Activated naive CD4-positive, alpha-beta T cell treated with anti-CD3 and anti-CD28 coated beads, Interleukin-2, amount 50 U/mL, for 16 hours (primary cell): ENCODE measurements at places on chromosomes 2 and 18.

DNA sequence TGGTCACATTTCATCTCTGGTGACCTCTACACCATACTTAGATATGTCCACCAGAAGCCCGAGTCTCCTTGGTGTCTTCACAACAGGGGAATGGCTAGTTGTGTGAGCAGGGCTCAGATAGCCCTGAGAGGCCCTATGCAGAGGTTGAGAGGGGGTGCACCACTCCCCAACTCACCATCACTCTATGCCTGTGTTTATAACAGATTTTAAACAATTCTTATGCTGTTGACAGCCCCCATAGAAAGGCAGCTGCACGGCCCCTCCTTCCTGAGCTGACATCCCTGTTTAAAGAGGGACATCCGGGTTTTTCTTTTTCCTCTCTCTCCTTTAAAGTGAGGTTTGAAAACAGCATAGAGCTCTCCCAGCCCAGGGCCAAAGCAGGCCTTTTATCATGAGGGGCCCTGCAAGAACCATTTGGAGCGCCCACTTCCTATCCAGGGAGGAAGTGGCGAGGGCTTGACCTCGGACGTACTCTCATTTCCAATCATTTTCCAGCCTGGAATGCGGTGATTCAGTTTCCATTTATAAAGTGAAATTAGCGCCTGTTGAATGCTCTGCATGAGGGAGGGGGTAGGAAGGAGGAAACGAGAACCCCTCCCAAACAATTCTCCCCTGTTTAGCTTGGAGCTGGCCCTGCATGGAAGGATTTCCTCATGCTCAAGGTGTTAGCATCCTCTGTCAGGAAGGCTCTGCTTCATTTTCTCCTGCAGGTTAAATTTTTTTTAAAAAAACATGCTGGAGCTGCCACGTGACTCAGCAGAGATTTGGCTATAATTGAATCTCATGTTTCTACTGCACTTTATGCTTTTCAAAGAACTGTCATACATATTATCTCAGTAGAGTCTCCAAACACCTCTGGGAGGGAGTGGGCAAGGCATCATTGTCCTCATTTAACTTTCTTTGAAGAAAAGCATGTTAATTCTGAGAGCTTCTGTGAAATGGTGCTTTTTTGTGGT is 117.5 kb downstream of the DDX1 start:
- no peak for DNase-seq

DNA sequence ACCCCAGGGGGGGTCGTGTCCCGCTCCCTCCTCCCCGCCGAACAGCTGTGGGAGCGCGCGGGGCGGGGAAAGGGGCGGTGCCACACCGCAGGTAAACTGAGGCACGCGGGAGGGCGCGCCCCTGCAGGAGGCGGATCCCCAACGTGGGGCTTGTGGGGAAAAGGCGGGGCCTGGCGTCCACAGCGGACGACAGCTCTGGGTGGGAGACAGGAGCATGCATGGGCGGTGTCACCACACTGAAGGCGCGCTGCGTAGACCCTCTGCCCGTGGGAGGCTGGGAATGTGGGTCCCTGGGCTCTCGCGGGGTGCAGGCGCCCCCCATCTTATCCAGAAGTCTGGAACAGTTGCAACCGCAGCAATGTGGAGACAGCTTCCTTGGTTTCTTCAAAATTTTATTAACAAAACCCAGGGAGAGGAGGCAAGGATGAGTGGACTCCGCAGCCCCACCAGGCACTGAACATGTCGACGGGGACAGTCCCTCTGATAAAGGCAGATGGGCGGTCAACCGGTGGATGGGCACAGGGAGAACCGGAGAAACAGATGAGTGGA is 723 bp upstream of the MBD1 start:
- DNase-seq = no peak

DNA sequence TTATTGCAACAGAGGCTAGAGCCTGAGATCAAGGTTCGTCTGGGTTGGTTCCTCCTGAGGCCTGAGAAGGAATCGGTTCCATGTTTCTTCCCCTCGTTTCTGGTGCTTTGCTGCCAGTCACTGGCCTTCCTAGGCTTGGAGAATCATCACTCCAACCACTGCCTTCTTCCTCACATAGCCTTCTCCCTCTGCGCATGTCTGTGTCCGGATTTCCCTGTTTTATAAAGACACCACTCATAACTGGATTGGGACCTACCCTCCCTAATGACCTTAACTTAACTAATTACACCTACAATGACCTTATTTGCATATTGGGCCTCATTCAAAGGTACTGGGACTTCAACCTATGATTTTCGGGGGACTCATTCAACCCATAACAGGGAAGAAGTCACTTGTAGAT is 119.8 kb upstream of the CCDC68 start:
- DNase-seq = no peak

- DNase-seq = no peak
Measured at GRCh38 chr18:73318739-73319479, 451.1 kb upstream of the NETO1 start.

GRCh38 chr2:172539767-172540166 is 16.1 kb upstream of the PDK1 start:
- DNase-seq = no peak

DNA sequence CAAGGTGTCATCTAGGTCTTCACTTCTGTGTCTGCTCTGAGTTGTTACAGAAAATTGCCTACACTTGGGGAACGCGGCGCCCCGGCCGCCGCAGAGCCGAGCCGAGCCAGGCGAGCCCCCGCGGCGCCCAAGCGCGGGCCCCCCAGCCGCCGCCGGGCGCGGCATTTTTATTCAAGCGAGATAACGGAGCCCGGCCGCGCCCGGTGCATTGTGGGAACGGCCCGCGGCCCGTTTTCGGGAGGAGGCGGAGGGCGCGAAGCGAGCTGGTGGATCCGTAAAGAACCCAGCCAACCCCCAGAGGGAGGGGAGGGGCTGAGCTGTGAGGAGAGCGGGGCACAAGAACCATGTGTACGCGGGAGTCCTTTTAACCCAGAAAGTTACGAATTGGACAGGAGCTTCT is 191.8 kb downstream of the FTCDNL1 start:
- no peak for DNase-seq

DNA sequence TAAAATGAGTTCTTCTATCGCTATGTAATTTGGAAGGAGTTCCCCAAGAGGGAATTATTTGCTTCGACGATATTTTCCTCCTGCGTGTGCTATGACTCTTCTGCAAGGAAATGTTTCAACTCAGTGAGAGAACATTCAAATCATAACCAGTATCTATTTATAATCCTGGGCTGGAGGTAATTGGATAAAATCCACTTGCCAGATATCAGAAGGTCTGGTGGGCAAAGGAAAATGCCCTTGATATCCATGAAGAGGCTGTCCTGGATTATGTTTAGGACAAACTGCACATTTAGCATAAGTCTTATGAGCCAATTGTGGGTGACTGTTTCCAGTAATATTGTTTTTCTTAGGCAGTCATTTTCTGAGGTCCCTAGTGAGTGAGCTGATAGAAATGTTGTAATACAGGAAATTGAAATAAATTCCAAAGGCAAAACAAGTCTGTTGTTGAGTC is 17.7 kb downstream of the RPIA start:
- DNase-seq = no peak

GRCh38 chr2:128416806-128417205 is 98.1 kb upstream of the HS6ST1 start:
- no peak for DNase-seq

DNA sequence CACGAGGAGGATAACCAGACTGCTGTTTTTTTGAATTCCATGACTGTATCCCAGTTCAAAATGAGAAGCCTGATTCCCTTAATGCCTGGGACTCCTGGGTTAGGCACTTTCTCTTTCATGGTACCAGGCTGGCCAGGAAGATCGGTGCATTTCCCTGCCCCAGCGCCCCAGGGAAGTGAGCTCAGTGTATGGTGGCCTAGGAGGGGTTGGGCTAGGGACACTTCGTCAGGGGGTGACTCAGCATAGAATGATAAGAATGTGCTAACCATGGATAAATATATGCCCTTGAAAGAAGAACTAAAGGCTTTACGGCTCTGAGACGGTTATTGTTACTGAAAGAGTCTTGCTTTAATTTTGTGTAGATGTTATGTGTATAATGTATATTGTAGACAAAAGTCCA is 27.5 kb upstream of the FAM237A start:
- DNase-seq = no peak

- DNase-seq = no peak
Measured at GRCh38 chr2:11998626-11999378, 252.4 kb downstream of the LPIN1 start.

- DNase-seq = no peak
Measured at GRCh38 chr2:241372361-241372992, 16.4 kb downstream of the FARP2 start.

DNA sequence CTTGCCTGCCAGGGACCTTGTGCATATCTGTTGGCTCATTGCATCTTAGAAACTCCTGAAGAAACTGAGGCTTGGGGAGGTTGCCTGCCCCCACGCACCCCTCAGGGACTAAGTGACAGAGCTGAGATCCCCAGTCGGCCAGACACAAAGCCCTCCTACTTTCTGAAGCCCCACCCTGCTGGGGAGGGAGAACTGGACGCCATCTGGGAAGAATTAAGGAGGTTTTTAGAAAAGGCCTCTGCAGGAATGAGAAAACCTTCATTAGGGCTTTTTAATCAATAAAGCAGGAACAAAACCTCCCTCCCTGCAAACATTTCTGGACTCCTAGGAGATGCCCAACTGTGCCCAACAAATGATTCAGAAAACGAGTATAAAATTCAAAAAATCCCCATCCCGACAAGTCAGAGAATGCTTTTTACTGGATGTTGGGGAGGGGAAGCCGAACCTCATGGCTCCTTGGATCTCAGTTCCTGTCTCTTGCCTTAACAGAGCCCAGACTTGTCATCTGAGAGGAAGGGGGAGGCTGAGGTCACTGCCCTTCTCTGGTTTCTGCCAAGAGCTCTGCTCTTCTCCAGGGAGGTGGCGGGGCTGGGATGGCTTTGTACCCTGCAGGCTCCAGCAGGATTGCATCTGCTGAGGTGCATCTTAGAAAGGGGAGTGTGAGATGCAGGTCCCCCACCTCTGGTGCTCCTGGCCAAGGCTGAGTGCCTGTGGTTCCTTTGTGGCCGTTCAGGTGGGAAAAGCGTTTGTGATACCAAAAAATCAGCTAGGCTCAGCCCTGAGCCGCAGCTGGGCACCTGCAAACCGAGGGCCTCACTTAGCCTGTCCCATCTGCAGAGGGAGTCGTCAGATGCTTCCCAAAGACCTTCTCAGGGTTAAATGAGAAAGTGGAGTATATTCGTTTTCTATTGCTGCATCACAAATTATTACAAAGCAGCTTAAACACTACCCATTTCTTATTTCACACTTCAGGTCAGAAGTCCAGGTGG is 142.4 kb downstream of the ZFP36L2 start:
- DNase-seq = no peak

GRCh38 chr2:210623506-210623905 is 67.1 kb downstream of the CPS1 start:
- DNase-seq = no peak

GRCh38 chr2:145799595-145800108 is 1279.7 kb upstream of the ZEB2 start:
- DNase-seq = no peak

DNA sequence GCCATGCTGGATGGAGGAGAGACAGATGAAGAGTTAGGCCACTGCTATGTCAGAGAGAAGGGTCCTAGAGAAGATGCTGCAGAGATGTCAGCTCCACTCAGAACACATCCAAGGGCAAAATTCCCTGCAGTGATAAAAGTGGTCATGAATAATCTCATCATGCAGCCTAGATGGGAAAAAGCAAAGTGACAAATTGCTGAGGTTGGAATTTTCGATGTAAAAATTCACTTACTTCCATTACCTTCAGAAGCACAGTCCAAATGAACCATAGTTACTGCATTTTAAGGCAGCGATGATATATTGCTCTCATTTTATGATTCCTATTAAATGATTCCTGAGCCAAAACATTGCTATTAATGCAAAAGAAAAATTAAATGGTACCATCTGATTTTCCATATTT is 16.4 kb downstream of the ANKRD29 start:
- DNase-seq = no peak

DNA sequence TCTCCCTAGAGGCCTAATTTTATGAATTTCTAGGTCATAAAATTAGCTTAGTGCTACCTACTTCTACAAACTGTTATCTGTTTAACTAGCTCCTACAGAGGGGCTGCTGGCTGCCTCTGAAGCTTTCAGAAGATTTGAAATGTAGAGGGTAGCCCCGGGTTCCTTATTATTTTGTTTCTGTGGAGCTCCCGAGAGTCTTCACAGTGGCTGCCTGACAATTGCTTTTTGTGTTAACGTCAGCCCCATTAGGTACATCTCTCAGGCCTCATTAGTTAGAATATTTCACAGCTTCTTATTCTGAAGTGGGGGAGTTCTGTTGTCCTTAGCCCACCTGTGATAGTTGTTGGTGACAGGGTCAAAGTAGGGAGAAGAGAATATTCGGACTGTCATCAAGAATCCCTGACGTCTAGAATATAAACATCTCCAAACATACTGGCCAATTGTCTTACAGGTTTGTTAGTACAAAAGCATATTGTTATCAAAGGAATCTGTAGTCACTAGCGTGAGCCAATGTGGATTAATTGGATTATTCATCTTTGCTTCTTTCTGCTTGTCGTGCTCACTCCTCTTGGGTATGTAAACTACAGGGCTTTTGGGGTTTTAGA is 77.5 kb downstream of the DIS3L2 start:
- DNase-seq = no peak

- DNase-seq = no peak
Measured at GRCh38 chr18:45980229-45980628, 13.1 kb upstream of the EPG5 start.

DNA sequence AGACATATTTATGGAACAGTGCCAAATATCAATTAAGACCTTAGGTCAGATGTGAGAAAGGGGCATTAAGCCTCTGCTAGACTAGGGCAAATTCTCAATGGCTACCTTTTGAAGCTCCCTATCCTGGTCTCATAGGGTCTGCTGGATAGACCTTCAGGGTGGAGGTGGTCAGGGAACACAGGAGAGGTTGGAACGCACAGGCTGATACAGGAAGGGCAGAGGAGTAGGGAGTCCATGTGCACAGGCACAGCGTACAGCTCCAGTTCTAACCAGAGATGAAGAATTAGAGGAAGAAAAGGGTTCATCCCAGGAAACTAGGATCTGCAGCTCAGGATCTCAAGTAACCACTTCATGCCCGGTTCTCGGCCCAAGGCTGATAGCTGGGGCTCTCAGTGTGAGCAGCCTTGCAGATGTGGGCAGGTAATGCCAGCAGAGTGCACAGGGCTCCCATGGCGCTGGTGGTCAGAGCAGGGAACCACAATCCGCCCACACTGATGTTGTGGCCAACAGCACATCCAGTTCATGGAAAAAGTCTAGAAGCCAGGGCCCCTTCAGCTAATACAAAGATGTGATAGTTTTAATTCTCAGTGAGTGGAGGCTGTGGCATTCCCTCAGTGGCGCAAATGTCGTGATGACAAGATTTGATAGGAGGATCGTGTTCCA is 3.4 kb upstream of the EVA1A start:
- no peak for DNase-seq

DNA sequence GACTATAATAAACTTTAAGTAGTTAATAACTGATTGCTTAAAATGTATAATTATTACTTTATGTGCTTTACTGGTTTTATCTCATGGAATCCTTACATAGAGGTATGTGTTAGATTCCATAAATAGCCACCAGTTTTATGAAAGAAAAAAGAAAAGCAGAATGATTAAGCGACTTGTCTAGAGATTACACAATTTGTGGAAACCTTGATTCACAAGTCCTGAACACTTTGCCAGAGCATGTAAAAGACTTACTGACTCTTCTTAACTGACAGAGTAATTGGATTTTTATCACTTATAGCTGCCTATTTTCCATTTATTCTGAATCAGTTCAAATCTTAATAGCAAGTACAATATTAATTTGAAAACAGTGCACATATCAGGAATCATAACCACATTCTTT is 448.7 kb upstream of the NETO1 start:
- DNase-seq = no peak
